ENCODE measurements at places on chromosomes 7 and 10.

DNA sequence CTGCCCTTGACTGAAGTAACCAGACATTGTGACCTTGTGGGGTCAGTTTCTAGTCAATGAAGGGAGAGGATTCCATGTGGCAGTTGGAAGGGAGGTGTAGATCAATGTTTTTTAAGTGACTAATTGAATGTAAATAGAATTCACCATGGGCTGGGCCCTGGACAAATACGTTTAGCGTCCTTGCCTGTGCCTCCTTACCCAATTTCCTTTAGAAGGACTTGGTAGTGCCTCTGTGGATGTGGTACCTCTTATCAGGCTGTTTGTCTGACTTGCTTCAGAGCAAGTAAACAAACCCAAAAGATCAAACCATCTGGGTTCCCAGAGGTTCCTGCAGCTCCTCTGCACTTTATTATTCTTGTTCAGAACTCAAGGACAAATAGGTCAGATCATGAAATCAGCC, 4.3 kb upstream of the KAT6B start:
- DNase-seq: no peak

DNA sequence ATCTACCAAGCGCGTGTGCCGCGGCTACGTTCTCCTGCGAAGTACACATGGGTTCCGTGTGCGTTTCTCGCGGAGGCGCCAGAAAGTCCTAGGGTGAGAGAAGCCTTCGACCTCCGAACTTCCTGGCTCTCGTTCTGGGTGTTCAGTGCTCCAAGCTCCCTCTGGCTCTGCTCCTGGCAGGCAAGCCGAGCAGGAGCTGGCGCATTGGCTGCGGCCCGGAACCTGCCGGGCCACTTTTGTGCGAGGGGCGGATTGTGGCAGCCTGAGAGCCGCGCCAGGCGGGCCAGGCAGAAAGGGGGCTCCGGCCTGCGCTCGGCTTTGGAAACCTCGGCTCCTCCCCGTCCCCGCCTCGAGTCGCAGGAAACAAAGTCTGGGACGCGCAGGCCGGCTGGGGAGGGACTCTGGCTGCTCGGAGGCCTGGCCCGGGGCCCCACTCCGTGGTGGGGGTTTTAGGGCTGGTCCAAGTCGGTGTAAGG, 9.6 kb downstream of the EMX2 start:
- DNase-seq: peak; percentile 48

- no peak for DNase-seq
Observed at GRCh38 chr10:51894771-51895578, 195.6 kb upstream of the CSTF2T start.

GRCh38 chr10:79209340-79209739, 137.9 kb upstream of the PPIF start:
- DNase-seq: no peak

- DNase-seq: no peak
Observed at GRCh38 chr7:49166441-49166840, 242.1 kb downstream of the CDC14C start.

GRCh38 chr7:101671371-101672356, 42.6 kb upstream of the MYL10 start:
- DNase-seq: no peak

DNA sequence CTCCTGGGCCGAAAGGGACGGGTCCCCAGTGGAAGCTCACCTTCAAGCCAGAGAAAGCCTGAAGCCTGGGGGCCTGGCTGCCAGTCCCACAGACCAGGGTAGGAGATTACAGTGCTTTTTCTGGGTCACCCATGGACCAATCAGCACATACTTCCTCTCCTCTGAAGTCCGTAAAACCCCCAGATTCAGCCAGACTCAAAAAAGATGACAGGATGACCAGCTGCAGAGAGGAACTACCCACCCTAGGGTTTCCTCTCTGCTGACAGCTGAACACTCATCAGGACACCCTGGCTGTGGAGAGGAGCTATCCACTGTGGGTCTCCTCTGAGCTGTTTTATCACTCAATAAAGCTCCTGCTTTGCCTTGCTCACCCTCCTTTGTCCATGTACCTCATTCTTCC, 78.0 kb downstream of the SAMD9 start:
- DNase-seq: no peak

DNA sequence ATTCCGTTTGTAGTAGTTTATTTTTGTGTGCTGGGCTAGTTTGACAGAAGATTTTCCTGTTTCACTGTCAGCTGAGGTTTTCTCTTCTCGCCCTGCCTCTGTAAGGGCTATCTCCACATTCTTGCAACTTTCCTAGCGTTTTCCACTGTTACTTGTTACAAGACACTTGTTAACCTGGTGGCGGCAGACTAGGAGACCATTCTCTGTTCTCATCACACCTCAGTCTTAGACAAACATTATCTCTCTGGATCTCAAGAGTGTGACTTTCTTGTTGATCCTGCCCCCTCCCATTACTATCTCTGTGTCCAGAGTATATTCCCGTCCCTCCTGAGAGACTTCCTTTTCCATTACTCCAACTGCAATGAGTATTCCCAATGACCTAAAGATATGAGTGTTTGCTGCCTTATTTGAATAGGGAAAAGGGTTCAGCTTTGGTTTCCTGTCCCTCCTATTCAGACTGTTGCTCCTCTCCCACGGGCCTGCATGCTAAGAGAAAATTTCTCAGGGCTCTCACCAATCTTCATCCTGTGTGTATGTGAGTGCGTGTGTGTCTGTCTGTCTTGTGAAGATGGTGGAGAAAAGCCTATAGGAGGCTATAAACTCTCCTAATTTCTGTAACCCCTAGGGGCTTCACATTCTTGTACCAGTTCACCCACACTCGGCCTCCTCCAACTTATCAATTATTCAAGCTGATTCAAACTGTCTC, 722.4 kb upstream of the POT1 start:
- DNase-seq: no peak

DNA sequence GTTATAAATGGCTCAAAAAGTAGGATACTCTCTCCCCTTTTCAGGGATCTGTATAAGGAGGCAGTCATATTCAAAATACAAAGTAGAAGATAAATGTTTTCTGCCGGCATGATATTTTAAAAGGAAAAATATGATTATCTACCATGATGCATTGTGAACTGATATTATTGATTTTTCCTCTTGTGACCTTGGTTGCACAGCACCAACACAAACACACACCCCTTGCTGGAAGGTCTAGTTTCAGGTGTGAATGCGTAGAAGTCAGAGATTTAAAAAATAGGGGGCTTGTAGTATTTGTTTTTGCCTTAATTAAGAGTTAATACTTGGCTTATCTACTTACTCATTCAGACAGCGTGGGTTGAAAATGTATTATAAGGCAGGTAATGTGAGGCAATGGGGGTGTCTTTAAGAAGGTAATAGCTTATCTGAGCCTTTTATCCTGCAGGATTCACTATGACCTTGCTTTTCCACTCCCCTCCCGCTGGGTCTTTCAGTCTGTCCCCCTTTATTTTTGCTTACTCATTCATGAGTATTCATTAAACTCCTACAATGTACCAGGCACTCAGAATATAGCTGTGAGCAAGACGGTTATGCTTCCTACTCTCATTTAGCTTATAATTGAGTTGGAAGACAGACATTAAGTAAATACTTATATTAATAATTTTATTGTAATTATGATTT, 390.6 kb downstream of the SDK1 start:
- no peak for DNase-seq

DNA sequence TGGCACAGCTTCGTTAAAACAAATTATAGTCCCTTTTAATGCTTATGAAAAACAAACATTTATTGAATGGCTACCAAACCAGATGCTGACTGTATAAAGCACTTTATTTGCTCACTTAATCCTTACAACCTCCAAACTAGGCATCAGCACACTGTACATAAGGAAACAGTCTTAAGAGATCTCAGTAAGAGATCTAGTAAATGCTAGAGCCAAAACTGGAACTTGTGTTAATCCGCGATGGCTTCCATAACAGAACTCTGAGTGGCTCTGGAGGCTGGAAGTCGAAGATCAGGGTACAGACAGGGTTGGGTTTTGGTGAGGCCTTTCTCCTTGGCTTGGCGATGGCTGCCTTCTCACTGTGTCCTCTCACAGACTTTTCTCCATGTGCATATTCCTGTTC, 27.0 kb downstream of the PDZD8 start:
- no peak for DNase-seq

DNA sequence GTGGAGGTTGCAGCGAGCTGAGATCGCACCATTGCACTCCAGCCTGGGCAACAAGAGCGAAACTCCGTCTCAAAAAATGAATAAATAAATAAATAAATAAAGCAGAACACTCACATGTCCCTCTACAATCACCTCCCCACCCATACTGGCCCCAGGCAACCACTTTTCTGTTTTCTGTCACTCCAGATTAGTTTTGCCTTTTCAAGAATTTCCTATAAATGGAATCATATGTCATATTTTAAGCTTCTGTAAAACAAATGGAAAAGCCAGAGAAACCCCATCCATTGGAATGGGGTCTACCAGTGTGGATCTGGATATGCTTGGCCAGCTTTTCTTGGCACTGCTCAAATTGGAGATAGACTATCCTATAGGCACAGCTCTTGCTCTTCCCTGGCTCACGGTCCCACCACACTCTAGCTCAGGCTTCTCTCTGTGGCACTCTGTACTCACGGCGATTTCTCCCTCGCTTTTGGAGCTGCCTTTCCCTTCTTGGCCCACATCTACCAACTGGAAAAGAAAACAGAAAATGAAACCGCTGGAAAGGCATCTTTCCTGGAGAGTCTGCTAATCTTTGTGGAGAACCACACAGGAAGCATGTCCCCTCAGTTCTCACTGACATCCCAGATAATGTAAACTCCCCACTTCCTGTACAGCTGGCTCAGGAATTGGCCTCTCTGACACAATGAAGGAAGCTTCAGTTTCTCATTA, 210.1 kb downstream of the JCAD start:
- no peak for DNase-seq

- no peak for DNase-seq
Observed at GRCh38 chr7:43756368-43757072, 2.0 kb upstream of the BLVRA start.

DNA sequence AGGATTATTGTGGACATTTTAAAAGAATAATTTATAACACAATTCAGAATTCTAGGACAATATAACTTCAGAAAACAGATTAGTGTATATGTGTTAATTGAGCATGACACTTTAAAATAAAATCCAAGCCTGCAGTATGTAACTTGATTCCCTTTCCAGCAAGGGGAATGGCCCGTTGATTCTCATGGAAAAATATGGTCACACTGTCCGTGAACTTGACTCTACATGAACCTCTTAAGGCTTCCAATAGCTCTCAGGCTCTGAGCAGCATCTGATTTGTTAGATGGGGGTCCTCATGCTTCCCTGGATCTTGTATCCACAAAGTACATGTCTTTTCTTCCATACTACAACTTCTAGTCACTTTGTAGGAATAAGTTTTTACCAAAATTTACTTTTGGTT, 85.5 kb upstream of the AKR1E2 start:
- no peak for DNase-seq

DNA sequence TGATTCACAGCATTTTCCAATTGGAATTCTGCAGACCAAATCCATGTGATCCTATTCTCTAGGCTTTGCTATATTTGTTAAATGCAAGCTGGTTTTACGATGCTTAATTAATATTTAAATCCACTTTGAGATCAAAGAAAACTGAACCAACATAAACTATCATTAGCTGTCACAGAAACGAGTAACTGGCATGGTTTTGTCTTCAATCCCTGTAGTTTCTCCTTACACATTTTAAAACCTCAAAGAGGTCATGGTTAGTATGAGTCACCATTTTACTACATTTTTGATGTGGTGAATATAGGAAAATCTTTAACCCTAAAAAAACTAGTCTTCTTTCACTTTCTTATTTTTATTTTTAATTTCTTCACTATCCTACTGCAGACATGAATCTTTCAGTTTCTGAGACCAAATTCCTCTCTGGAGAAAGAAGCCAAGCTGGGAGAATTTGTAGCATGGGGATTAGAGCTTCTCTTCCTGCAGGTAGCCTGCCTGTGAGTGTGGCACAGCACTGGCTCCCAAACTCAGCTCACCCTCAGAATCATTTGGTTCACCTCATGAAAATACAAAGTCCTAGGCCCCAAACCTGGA, 8.7 kb upstream of the LIPM start:
- no peak for DNase-seq

- no peak for DNase-seq
Observed at GRCh38 chr10:34590793-34591192, 224.3 kb downstream of the PARD3 start.

DNA sequence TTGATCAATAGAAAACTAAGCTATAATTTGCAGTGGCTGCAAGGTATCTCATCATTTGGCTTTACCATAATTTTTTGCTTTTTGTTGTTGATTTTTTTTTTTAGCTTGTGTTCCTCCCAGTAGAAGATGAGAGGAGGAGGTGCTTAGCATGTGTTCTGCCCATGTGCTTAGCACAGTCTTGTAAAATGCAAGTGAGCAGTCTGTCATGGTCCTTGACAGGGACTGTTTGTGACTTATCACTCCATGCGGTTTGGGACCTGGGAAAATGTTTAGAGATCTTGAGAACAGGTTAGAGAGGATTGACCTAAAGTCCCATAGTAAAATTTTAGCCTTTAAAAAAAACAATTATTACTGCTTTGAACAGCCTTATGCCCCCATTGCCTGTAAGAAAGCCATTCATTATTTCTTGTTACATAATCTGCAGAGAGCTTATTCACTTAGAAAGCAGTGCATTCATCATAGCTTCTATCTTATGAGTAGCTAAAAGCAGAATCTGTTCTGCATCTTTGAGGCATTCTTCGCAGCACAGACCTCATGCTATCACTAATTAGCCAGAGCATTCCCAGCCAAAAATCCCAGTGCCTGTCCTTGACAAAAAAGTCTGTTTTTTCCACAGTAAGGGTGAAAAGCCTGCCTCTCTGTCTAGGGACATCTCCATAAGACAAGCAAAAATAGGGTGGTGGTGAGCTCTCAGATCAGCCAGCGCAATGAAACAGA, 748.7 kb upstream of the GALNT17 start:
- no peak for DNase-seq

DNA sequence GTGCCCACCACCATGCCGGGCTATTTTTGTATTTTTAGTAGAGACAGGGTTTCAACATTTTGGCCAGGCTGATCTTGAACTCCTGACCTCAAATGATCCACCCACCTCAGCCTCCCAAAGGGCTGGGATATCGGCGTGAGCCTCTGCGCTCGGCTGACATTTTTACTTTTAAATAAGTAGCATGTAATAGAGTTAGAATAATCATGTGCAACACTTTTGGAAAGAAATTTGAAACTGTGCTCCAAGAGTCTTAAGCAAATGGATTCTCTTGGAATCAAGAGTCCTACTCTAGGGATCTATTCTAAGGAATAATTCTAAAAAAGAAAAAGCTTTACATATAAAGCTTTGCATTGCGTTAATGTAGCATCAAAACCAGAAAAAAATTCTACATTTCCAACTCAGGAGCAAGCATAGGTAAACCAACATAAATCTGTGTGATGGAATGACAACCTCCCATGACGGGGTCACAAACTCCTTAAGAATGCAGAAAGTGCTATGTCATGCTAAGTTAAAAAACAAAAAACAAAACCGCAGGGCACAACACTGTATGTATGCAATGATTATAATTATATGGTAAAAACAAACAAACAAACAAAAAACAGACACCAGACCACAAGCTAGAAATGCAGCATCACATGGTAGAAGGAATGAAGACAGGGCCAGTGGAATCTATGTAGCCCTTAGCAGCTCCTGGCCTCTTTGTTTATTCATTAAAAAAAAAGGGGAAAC, 98.7 kb downstream of the RNF216 start:
- no peak for DNase-seq

- no peak for DNase-seq
Observed at GRCh38 chr10:6301488-6302075, 98.8 kb downstream of the PFKFB3 start.

GRCh38 chr10:119538632-119539358, 3.7 kb downstream of the RGS10 start:
- DNase-seq: no peak

GRCh38 chr10:68330852-68331454, 911 bp upstream of the HNRNPH3 start:
- peak; percentile 61 for DNase-seq

GRCh38 chr7:65438598-65438997, 64.9 kb downstream of the ZNF92 start:
- DNase-seq: peak; percentile 3
